Trophoblast cell (in vitro differentiated cells and primary cell): ENCODE measurements at places on chromosomes 11 and 22.

- DNase-seq = peak; percentile 19
Observed at GRCh38 chr11:83648610-83649527, 362.7 kb upstream of the CCDC90B start.

GRCh38 chr11:134101282-134101681 lies 32.4 kb downstream of the JAM3 start:
- no peak for DNase-seq

DNA sequence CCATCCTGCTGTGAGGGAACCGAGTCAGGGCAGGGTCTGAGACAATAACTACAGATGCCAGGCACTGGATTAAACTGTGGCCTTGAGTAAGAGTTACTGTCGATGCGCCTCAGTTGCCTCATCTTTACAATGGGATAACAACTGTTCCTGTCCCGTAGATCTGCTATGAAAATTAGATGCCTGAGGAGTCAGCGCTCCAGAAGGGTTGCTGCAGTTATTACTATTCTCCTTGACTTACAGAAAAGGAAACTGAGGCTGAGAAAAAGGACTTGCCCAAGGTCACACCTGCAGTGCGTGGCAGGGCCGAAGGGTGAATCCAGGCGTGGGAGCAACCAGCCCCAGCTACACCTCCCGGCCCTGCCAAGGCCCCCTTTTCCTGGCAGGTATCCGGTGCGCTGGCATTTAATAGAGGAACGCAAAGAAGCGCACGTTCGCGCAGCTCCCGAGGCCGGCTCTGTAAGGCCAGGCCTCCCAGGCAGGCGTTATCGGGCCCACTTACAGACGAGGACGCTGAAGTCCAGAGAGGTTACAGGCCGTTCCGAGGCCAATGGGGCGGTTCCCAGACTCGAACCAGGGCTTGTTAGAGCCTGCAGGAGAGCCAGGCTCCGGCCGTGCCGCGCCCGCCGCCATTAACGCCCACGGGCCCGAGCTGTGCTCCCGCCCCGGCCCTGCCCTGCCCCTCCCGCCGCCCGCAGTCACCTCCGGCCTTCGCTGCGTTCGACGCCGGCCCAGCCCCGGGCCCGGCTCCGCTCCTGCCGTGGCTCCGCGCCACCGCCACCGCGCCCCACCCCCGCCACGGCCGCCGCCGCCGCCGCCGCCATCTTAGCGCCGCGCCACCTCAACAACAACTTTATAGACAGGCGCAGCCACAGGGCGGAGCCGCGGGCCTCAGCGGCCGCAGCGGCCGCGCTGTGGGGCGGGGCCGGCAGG lies at the start of gene C11orf68:
C11orf68 (minus strand) TSS at position 852 of the 930 bp plus-strand sequence; CDS start at position 821, 31 bp downstream.
- peak; percentile 52 for DNase-seq

- DNase-seq = no peak
Observed at GRCh38 chr11:96185220-96185768, 157.7 kb downstream of the MAML2 start.

GRCh38 chr11:35267504-35267903 lies 128.5 kb downstream of the CD44 start:
- DNase-seq = no peak

DNA sequence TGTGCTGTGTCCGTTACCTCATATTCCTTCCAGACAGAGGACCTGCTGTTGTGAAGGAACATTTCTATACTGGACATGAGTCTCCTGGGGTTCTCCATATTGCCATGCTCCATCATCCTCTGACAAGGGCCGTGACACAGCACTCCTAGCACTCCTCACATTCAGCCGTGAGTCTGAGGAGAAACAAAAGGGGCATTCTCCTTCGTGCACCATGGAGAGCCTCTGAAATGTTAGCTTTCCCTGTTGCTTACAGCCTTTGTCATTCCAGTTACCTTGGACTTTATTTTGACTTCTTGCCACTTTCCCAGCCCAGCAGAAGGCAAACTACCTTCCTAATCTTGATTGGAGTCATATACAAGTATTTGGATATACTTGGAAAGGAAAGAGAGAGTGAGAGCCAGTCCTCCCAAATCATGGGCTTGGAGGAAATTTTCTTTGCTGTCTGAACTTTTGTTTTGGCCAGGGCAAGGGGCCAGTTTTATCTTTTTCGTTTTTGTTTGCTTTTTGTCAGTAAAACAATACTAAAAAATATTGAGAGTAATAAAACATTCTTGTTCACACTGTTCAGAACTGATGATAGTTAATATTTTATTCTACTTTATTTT lies 29.1 kb upstream of the TECTA start:
- no peak for DNase-seq

DNA sequence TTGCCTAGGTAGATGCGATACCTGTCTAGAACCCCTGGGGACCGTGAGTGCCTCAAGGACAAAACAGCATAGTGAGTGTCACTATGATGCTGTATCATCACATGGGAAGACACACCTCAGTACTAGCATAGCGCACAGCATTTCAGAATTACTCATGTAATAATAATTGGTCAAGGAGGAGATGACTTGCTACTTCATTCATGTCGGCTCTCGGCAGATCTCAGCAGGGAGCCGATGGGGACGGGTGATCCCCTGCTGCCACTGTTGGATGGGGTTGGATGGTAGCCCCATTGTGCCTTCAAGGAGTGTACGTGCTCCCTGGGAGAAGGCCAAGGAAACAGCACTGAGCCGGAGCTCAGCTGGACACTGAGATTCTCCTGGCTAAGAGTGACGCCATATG lies 186.9 kb downstream of the EFCAB6 start:
- no peak for DNase-seq

DNA sequence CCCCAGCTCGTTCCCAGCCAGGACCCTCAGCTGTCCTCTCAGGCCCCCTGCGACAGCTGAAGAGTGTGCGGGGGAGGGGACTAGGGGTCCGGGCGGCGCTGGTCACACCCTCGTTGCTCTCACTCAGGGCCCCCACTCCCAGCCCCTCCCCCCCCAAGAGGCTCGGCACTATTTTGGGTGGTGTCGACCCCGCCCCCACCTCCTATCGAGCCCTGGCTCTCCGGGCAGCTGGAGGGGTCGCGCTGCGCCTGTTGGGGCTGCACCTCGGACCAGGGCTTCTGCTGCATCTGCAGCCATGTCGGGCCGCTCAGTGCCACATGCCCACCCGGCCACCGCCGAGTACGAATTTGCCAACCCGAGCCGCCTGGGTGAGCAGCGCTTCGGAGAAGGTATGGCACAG lies at the start of gene HSPB2:
HSPB2 (plus strand) TSS at position 200 of the 400 bp plus-strand sequence; CDS start at position 296, 96 bp downstream.
- no peak for DNase-seq

GRCh38 chr11:6646918-6647679 lies 8.5 kb downstream of the DCHS1 start:
- no peak for DNase-seq

- DNase-seq = no peak
Observed at GRCh38 chr11:76321340-76321739, 59.6 kb downstream of the THAP12 start.

GRCh38 chr11:124872280-124872679 lies 7.0 kb downstream of the ROBO3 start:
- DNase-seq = peak; percentile 16

GRCh38 chr11:66559142-66559865 lies 9.1 kb downstream of the CTSF start:
- DNase-seq = no peak

- no peak for DNase-seq
Observed at GRCh38 chr11:36295926-36296325, at the start of gene PRR5L. TSS of gene PRR5L (plus strand) at chr11:36296288. CDS start at chr11:36401122, 104,834 bp downstream.

- DNase-seq = no peak
Observed at GRCh38 chr11:11167806-11168205, 185.2 kb downstream of the CSNK2A3 start.

GRCh38 chr22:39545386-39546365 lies 13.1 kb upstream of the RPS19BP1 start:
- DNase-seq = no peak

DNA sequence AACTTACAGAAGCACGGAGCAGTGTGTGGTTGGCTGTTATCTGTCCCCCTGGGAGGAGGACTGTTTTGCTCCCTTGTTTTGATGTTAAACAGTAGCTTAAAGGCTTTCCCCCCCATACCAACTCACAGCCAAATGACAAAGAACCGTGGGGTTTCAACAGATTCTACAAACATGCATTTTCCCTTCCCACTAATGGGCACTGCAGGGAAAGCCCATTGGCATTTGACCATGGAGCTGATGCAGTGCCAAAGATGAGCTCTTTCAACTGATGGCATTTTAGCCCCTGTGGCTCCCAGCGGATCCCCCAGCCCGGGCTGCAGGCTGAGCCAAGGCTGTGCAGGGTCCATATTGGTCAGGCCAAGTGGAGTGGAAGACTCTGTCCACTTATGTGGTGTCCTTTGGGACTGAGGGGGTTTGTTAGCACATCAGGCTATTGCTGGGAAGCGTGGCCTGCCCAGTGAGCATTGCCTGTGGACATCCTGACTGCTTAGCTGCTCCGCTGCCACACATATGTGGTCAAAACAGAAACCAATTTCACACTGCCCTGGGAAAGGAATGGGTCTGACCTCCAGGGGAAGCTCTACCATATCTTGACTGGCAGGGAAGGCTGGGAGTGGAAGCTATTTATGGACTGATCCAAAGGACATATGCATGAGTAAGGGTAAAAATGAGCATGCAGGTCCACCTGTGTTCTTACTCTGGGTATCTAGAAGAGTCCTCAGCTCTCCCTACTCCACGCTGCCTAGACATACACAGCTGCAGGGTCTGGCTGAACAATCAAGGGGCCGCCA lies 116.4 kb upstream of the PARVA start:
- no peak for DNase-seq

DNA sequence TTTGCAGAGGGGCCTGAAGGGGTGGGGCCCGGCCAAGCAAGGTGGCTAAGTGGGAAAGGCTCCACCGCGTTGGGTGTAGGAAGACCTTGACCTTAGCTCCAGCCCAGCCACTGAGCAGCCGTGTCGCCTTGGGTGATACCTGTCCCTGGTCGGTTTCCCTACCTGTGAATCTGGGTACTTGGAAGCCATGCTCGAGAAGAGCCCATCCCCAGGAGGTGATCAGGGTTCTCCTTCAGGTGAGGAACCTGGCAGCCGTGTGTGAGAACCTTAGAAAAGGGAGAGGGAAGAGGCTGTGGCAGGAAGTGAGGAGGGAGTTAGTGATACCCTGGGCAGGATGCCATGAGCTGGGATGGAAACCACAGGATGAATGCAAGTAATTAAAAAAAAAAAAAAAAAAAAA lies 21.6 kb downstream of the PPARA start:
- DNase-seq = no peak

- peak; percentile 20 for DNase-seq
Observed at GRCh38 chr11:116217006-116217405, 555.8 kb downstream of the BUD13 start.

GRCh38 chr11:134640536-134640935 lies 228.5 kb upstream of the B3GAT1 start:
- no peak for DNase-seq

- peak; percentile 25 for DNase-seq
Observed at GRCh38 chr22:23622634-23623033, 9.5 kb downstream of the DRICH1 start.
